ENCODE measurements at places on chromosomes 3 and 15.
A peak's percentile ranks its signal among the peaks of the same experiment; 100 is the strongest.

GRCh38 chr3:16795581-16795980 is 89.2 kb upstream of the PLCL2 start:
- no peak for DNase-seq

GRCh38 chr3:85627932-85628331 is 669.1 kb downstream of the CADM2 start:
- no peak for DNase-seq

GRCh38 chr3:163878396-163878795 is 1199.9 kb downstream of the SI start:
- DNase-seq, result no peak

DNA sequence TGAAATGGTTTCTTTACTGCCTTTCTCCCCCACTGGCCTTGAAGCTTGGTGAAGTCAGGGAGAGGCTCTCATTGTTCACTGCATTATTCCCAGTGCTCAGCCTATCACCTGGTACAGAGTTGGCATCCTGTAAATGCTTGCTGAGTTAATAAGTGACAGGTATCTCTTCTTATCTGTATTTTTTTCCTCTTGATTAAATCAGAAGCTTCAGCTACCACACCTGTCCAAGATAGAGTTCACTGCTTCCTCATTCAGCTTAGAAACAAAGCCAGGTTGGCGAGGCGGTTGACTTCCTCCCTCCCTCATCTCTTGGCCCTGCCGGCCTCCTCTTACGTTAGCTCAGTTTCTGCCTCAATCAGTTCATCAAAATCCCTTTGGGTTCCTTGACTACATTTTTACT is 142.8 kb downstream of the LIPC start:
- DNase-seq, result peak; percentile 31

GRCh38 chr3:182618085-182618732 is 175.1 kb upstream of the ATP11B start:
- DNase-seq, result peak; percentile 72

DNA sequence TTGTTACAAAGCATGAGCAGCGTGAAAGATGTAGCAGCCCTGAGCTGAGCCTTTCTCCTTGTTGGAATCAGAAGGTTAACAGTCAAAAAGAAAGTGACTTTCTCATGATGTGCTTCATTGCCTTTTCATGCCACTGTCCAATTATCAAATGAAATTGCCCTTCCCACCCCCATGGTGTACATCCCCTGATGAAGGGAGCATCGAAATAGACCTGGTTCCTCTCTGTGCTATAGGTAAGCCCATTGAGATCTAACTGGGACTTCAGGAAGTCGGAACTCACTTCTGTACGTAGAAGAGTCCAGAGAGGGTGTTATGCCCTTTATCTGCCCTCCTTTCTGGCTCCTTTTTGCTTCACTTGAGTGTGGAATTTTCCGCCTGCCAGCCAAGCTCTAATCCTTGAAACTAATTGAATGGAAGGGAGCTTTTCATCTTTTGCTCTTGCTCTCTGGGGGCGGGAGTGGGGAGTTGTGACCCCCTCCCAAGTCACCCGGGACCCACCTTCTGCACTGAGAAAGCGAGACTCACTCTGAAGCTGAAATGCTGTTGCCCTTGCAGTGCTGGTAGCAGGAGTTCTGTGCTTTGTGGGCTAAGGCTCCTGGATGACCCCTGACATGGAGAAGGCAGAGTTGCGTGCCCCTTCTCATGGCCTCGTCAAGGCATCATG is 20.9 kb downstream of the ABHD6 start:
- DNase-seq, result no peak
